Smooth muscle cell of the brain vasculature (primary cell): ENCODE measurements at places on chromosomes 7 and 10.

GRCh38 chr10:21494191-21495001, 31.1 kb downstream of the SKIDA1 start:
- no peak for DNase-seq

DNA sequence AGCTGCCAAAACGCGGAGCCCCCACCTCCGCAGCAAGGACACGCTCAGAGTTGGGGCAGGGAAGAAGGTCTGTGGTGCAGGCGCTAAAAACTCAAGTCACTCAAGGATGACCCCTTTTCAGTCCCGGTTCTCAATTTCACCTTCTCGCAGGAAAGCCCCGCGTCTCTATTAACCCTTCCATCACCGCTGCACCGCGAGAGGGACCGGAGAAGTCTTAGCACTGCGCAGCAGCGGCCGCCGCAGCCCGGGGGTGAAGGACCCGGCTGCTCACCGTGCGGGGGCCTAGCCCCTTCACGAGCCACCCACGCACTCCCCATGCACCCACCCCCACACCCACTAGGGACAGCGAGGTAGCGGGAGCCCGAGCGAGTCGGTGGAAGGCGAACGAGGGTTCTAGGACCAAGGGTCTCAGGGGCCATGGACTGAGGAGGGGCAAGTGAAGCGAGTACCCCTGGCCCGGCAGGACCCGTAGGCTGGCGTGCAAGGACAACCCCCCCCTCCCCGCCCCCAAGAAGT, 162.9 kb downstream of the SH3PXD2A start:
- DNase-seq, result no peak

- DNase-seq, result no peak
Observed at GRCh38 chr7:139889186-139889871, 60.3 kb downstream of the TBXAS1 start.

DNA sequence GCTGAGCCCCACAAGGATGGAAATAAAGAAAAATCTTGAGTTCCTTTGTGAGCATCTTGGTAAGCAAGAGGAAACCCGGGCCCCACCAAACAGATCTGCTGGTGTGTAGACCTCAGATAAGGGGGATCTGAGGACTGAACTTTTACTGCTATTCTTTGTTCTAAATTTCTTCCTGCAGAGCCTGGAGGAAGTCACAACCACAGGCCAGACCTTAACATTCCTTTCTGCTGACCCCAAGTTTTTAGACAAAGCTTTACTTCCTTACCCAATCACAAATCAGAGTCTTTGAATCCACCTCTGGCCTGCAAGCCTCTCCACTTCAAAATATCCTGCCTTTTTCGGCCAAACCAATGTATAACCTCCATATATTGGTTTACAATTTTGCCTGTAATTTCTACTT, 352.6 kb upstream of the AUTS2 start:
- DNase-seq, result no peak

DNA sequence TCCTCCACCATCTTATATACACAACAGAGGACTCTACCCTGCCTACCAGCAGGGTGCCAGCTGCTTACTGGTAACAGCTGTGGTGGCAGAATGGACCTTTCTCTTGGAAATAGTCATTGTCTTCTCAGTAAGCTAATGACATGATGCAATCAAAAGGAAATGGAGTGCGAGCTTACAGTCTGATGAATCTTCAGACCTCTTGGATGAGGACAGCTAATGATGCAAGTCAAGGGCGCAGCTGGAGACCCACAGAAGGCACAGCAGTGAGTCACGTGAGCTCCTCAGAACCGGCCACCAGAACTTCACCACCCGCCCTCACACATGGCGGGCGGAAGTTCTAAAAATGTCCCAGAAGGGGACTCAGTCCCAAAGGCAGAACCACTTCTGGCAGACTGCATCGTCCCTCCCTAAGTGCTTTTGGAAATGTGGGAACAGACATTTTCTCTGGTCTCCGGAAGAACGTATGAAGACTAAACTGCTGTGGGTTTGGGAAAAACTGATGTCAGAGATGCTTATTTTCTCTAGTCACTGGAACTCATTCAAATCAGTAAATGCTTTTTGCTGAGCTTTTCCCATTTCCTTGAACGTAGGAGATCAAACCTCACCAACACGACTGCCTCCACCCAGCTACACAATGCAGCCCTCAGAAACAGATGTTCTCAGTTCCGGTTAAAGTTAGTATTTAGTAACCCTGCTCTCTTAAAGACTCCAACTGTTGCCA, 96.4 kb downstream of the FAS start:
- no peak for DNase-seq

- no peak for DNase-seq
Observed at GRCh38 chr7:152176797-152177196, 151.3 kb downstream of the GALNT11 start.

DNA sequence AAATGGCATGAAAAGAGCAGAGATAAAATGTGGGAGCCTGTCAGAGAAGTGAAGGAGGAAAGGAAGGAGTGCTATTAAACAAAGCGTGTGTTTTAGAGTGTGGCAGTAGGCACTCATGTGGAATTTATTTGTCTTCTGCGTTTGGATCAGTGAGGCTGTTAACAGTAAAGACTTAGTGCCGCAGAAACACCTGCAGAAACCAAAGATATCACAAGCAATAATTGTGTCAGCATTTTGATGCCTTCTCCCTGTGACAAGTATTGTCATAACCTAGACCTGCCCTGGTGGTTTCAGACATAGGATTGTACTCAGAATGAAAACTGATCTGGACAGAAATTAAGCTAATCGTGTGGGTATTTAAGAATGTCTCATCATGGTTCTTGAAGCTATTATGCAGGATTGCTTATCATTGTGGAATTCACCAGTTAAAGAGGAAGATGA, 191.0 kb downstream of the CAMK1D start:
- DNase-seq, result no peak

GRCh38 chr10:42743697-42744096, 38.9 kb upstream of the BMS1 start:
- DNase-seq, result no peak

- no peak for DNase-seq
Observed at GRCh38 chr10:64726466-64726865, 1205.3 kb downstream of the REEP3 start.

GRCh38 chr10:67883710-67884312, 645 bp upstream of the SIRT1 start:
- no peak for DNase-seq

DNA sequence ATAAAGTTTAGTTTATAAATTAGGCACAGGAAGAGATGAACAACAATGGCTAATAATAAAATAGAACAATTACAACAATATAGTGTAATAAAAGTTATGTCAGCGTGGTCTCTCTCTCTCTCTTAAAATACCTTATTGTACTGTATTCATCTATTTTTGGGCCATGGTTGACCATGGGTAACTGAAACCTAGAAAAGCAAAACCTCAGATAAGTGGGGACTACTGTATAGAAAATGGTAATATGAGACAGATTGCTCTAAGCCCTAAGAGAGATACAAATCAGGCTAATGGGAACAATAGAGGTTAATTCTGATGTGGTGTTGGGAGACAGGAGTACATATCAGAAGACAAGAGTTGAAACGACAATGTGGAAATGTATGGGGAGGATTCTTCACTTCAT, 86.2 kb downstream of the ZNF365 start:
- no peak for DNase-seq

DNA sequence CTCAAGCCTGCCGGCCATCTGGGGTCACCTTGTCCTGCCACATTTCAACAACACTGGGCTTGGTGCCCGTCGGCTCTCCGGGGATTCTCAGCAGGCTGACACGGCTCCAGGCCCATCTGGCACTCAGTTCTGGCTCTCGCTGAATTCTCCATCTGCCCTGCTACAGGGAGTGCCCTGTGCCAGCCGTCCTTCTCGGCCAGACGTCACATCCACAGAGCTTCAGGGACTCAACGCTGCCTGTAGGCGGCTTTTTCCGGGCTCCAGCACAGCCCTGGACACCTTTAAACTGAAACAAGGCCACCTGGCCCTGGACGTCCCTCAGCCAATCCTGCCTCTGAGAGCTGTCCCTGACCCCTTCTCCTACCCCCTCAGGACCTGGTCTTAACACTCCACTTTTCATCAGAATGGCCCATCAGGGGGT, 43.0 kb downstream of the TMEM130 start:
- DNase-seq, result no peak

DNA sequence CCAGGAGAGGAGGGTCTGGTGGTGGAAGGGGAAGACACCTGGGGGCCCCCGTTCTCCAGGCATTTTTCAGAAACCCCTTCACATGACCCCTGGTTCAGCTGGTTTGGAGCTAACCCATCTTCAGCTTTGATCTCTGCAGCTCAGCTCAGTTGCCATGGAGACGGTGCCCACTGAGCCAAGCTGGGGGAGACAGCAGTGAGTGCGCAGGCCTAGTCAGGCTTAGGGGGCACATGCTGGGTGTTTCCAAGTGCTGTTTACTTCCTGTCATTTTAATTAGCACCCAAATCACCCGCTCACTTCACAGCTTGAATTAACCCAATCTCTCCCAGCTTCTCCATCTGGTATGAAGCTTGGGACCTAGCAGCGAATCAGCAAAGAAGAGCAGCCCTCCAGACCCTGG, 9.0 kb downstream of the SPOCK2 start:
- DNase-seq, result no peak

GRCh38 chr10:97483506-97483905, 14.7 kb downstream of the MMS19 start:
- no peak for DNase-seq

GRCh38 chr7:100367251-100367620, 6.1 kb upstream of the PILRA start:
- no peak for DNase-seq
